Urinary bladder (tissue), 4 donors: ENCODE measurements at places on chromosomes 1 and 21. TPM values are rescaled to one million over a fixed set of nuclear protein-coding genes. Genes with fewer than 3 reads are reported as not detected.

Gene NBPF12
- 8.1 TPM for polyA plus RNA-seq

Gene TMEM35B
- 83.9 TPM for polyA plus RNA-seq

Gene SCMH1
- 59.8 TPM for polyA plus RNA-seq

Gene CD1B
- 0.09 TPM for polyA plus RNA-seq

DNA sequence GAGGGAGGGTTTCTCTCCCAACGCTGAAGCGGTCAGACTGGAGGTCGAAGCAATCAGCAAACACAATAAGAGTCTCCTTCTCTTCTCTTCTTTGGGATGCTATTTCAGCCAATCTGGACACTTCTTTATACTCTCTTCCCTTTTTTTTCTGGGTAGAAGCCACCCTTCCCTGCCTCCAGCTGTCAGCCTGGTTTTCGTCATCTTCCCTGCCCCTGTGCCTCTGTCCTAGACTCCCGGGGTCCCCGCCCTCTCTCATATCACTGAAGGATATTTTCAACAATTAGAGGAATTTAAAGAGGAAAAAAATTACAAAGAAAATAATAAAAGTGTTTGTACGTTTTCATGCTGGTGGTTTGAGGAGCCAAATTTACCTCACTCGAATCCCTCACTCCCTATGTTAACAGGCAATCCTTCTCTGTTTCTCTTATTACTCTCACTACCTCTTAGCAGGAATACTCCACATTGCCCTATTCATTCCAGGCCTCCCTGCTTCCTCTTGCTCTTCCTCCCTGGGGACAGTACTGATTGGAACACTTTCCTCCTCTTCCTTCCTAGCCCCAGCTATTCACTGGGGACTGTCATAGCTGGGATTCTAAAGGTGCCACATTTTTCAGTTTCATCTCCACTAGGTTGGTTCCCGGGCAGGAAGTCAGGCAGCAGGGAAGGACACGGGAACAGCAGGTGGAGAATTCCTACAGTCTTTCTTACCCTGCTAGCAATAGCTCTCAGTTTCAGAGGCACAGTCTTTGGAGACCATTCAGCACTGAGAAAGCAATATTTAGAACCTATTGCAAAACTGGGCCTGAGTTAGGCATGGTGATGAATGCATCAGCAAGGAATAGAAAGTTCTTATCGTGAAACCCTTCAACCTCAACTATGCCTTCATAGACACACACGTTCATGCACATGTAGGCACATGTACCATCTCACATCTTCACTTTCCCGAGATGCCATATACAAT is 288.0 kb downstream of the PBX1 start:
- DNase-seq, result no peak

DNA sequence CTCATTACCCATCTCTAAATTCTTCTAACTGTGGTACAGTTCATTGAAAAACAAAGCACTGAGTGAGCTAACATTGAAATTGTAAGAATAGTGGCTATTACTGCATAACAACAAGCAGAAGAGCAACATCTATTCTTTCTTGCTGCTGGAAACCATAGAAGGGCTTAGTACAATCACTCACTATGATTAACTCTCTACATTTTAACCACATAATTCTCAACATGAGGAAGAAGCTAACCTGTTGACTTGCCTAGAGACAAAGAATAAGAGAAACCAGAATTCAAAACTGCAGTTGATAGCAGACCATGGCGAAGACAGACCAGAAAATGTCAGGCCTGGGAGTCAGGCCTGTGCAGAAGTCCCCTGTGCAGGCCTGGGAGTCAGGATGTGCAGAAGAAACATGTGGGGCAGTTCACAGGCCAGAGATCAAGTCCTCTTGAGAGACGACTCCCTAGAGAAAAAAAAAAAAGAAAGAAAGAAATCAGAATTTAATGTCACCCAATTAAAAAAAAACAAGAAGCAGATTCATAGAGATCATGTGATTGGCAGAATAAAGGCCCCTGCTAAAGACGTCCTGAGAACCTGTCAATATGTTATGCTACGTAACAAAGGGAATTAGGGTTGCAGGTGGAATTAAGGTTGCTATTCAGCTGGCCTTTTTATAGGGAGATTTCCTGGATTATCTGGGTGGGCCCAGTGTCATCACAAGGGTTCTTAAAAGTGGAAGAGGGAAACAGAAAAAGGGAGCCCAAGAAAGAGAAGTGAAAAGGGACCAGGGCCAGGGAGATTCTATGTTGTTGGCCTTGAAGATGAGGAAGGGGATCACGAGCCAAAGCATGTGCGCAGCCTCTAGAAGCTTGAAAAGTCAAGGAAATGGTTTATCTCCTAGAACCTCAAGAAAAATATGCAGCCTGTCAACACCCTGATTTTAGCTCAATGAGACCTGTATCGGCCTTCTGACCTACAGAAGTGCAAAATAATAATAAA is 94.9 kb downstream of the MRPL39 start:
- DNase-seq, result no peak

DNA sequence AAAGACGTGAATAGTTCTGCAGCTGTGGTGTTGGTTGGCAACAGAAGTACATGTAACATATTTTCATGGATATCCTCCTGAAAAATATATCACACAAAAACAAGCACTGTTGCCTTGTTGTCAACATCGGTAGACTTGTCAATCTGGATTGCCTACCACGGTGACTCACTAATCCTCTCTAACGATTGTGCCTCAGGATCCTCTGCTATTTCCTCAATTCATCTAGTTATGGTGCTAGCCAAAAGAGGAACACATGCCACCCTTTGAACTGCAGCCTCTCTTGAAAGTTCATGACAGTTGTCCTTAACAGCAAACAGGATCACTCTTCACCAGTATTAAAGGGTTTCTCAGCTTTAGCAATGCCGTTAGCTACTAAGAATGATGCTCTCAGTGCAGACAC is 25.7 kb downstream of the RASAL2 start:
- no peak for DNase-seq

- DNase-seq, result no peak
Measured at GRCh38 chr1:197171531-197171930, 25.1 kb upstream of the ASPM start.
